NCI-H1417 treated with DMSO at 0.1 percent for 48 hours (cell line): ENCODE measurements at places on chromosomes 7 and 10.

DNA sequence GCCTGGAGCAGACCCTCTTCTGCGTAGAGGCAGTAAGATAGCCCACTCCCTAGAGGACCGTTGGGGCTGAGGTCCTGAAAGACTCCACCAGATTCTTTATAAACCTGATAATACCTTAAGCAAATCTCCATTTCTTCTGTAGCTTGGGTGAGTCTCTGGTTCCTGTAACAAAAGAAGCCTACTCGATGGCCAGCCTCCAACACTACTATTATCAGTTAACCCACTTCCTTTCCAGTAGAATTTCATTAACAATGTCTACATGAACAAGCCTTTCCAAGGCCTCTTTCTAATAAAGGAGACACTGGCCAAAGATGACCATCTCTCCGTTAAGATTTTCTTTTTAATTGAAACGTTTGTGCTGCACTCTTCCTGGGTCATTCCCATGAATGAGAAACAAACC lies 201.7 kb upstream of the KCTD7 start:
- DNase-seq = no peak

- DNase-seq = no peak
These were observed 27.5 kb downstream of the PTPRE start for GRCh38 chr10:127934383-127934782.

DNA sequence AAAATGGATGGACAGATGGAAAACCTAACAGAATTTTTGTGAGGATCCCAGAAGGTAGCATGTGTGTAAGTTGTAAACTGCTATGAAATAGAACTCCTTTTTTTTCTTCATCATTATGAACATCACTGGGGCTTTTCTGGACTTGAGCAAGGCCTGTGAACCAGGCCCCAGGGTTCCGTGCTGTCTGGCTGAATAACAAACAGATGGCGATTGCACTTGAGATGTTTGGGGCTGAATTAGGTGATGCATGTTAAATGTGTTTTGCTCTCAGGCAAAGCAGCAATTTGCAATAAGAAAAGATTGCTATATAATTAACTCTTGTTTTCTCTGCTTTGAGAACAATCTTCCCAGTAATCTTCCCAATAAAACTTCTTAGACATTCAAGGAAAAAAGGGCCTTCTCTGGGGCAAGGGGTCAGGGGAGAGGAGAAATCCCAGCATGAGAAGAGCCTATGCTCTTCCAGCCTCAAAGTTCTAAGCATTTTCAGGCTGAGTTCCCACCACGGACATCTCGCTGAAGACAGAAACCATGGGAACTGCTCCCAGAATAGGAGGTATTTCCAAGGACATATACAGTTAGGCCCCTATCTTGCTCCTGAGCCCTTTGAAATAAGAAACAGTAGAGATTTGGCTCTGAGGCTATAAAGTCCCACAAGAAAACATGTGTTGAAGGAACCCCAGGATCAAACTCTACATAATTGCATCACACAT lies 98.7 kb downstream of the ITIH5 start:
- no peak for DNase-seq

DNA sequence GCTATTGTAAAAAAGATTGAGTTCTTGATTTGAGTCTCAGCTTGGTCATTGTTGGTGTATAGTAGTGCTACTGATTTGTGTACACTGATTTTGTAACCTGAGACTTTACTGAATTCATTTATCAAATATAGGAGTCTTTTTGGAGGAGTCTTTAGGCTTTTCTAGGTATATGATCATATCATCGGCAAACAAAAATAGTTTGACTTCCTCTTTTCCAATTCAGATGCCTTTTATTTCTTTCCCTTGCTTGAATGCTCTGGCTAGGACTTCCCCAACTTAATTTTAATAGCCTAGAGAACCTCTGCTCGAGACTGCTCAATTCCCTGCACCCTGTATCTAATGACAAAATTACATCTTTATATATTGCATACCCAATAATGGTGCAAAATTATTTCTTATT lies 154.4 kb downstream of the CCDC7 start:
- no peak for DNase-seq

- DNase-seq = no peak
These were observed 2.6 kb upstream of the C10orf120 start for GRCh38 chr10:122702275-122702674.

- no peak for DNase-seq
These were observed 6.3 kb upstream of the TBX20 start for GRCh38 chr7:35260246-35260645.

DNA sequence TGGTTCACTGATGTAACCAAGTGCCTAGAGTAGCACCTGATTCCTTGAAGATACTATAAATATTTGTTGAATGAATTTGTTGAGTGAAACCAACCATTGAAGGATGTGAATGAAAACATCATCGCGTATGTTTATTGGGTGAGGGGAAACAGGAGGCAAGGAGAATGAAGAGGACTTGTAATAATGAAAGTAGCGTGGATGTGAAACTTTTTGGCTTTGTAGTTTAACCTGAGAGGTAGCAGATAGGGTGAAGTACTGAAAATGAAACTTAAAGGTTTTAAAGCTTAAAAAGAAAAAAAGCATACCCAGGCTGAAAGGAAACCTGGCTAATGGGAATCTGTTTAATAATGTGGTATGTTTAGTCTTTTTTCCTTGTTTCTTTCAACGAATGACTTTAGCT lies 5.2 kb downstream of the CCNY start:
- DNase-seq = no peak

DNA sequence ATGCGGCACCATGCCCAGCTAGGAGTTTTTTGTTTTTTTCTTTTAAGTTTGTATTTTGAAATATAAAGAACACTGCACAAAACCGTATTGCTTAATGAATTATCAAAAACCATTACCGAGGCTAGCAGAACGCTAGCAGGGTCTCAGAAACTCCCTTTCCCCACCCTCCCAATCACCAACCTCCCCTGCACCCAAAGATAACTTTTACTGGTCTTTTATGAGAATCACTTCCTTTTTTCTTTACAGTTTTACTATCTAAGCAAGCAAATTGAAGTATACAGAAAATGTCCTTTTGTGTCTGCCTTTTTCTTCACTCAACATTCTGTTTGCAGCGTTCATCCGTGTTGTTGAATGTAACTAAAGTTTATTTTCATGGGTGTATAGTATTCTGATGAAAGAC lies 13.4 kb downstream of the HIP1 start:
- DNase-seq = no peak

DNA sequence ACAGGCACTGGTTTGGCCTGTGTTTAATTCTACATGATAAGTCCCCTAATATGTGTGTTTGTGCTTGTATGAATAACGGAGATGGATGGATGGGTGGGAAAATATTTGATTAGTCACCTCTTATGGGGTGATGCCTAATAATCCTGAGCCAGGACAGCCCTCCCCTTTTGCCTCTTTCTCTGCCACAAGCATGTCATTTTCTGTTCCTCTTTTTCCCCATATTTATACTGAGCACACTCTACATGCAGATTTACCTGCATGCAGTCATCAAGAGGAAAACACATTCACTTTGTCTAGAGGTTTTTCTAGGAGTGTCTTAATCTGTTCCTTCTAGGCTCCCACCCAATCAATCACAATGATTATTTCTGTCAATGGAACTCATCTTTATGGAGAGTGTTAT lies 111.6 kb upstream of the TBX20 start:
- DNase-seq = no peak

- no peak for DNase-seq
These were observed 716.6 kb upstream of the FZD8 start for GRCh38 chr10:36358736-36359135.

GRCh38 chr10:58109731-58110130 lies 158.0 kb downstream of the IPMK start:
- DNase-seq = no peak

GRCh38 chr7:157224627-157225026 lies 85.9 kb downstream of the UBE3C start:
- DNase-seq = no peak

GRCh38 chr10:3192856-3193635 lies 20.5 kb upstream of the PITRM1 start:
- DNase-seq = no peak

GRCh38 chr10:3719024-3719843 lies 65.8 kb downstream of the KLF6 start:
- DNase-seq = no peak

GRCh38 chr7:158808126-158808525 lies 21.2 kb downstream of the ESYT2 start:
- DNase-seq = no peak

GRCh38 chr10:36500266-36500665 lies 625.1 kb upstream of the ANKRD30A start:
- no peak for DNase-seq

GRCh38 chr10:12559578-12560178 lies 210.3 kb downstream of the CAMK1D start:
- no peak for DNase-seq

GRCh38 chr7:135757719-135758411 lies 9.3 kb upstream of the FAM180A start:
- no peak for DNase-seq

- DNase-seq = no peak
These were observed 177.7 kb upstream of the GHITM start for GRCh38 chr10:83961620-83962019.

- no peak for DNase-seq
These were observed 136.6 kb downstream of the LHPP start for GRCh38 chr10:124598196-124598595.

GRCh38 chr10:77626266-77626935 lies 11.2 kb downstream of the KCNMA1 start:
- no peak for DNase-seq

- DNase-seq = no peak
These were observed 18.6 kb upstream of the GSAP start for GRCh38 chr7:77434570-77435275.

GRCh38 chr10:112957640-112958092 lies 7.6 kb downstream of the TCF7L2 start:
- DNase-seq = no peak

- DNase-seq = no peak
These were observed 1246.7 kb upstream of the SORCS1 start for GRCh38 chr10:108411206-108411605.

- no peak for DNase-seq
These were observed 64.4 kb downstream of the CCNY start for GRCh38 chr10:35400595-35401268.

DNA sequence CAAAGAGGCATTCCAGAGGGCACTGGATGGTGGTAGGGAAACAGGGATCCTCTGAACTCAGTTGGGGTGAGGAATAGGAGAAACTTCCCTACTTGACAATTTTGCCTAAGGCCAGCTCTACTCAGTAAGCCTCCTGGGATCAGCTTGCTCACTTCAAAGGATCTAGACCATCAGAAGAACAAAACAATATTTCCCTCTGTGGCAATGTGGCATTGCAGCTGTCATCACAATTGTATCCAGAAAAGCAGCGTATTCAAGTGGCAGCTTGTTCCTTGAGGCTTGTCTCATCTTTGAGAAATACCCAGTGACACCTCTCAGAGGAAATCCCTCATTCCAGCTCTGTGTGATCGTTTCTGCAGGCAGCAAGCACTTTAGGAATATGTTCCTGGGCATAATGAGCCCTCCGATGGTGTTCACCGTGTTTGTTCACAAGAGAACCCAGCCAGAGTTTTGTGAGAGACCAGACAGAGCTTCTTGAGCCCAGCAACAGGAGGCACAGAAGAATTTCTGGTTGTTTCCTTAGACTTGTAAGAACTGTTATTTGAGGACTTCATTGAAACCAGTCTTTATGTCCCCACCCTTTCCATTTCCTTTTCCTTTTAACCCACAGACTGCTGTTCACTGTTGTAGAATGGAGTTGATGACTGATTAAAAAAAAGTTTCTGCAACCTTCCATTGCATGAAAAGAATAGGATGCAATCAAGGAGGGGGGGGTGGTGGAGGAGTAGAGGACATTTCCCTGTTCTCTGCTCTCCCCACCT lies 747.3 kb downstream of the LRMDA start:
- DNase-seq = no peak

- DNase-seq = no peak
These were observed 66.1 kb upstream of the AGBL3 start for GRCh38 chr7:134920026-134920753.

GRCh38 chr7:128714701-128715495 lies 24.3 kb upstream of the CALU start:
- DNase-seq = no peak

DNA sequence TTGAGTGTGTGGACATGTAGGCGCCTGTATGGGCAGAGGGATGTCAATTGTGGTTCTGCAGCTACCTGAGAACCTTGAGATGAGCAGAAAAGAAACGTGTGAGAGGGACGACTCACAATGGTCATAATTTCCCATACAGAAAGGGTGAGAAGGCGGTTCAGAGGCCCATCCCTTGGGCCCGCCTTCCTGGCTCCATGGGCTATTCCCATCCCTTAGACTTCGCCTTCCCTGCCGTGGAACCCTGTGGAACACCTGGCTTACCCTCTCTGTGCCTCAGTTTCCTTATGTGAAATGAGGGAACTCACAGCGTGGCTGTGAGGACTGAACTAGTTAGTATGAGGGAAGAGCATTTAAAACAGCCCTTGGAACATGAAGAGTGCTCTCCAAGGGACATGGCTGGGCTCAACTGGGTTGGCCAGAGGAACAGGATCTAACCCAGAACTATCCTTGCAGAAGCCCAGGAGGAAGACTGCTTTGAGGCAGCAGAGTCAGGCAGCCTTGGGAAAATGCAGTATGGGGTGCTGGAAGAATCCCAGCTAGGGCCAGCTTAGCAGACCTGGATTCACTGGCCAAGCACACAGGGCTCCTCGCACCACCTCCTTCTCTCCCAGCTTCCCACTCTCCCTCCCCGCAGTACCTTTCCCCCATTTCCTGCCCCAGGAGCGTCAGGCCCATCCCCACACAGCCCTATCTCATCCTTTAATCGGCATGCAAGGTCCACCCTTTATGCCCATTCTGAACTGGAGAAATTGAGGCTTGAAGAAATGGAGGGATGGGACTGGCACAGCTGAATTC lies 11.1 kb upstream of the ZMIZ1 start:
- DNase-seq = no peak

DNA sequence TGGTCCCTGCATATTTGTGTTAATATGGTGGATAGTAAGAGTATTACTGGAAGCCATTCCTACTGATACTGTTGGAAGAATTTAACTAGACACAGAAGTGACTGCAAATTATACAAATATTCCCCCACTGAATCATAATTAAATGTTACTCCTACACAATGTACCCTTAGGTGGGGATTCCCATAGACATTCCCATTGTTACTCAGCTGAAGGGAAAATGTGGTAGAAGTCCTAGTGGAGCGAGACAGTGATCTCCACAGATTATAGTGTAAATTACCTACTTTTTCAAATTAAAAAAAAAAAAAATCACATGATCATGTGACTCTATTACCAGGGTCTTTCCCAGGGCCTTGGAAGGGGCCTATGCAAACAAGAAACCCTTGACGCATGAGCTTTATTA lies 611.8 kb downstream of the LRMDA start:
- no peak for DNase-seq

- DNase-seq = no peak
These were observed 86.8 kb downstream of the MKX start for GRCh38 chr10:27658788-27659187.

DNA sequence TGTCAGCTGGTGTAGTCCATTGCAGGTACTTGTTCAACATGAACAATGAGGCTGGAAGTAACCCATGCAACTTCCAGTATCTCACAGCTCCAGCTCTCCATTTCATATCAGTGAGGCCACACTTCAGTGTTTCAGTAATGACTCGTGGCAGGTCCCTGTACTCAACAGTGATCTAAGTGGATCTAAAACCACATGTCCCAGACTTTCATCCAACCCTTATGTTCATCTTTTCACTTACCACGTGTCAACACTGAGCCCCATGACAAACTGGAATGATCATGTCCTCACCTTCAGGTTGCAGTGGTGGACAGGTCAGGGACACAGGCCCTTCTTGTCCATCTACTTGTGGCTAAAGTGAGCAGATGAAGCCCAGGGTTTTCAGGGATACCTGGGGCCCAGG lies 155.0 kb upstream of the GRB10 start:
- DNase-seq = no peak
